K562 (cell line): ENCODE measurements at places on chromosomes 6 and 20.

GRCh38 chr6:46626228-46626909 lies 26.2 kb downstream of the CYP39A1 start:
- DNase-seq: no peak

- DNase-seq: no peak
Observed at GRCh38 chr6:22747571-22747970, 178.2 kb downstream of the HDGFL1 start.

DNA sequence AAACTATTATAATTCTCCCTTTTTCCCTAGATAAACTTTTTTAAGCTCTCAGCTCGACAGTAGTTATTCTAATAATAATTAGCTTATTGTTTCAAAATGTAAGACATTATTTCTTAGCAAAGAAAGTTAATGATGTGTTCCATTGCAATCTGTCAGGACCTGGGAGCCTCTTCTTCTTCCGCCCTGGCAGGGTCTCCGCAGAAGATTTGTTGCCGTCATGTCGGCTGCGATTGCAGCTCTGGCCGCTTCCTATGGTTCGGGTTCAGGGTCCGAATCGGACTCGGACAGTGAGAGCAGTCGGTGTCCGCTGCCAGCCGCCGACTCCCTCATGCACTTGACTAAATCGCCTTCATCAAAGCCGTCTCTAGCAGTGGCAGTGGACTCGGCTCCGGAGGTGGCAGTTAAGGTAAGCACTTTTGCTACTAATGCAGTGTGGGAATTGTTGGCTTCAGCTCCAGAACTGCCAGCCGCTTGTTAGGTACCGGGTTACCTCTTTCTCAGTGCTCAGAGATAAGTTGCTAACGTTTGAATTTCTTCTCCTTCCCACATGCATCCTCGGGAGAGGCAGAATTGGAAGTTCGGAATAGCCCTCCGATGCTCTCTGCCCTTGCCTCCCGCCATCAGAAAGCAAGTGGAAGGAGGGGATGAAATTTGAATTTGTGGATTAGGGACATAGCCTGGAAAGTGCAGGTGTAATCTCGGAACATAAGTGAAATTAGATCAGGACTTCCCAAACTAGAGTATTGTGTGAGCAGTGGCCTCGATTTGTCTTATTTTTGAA lies at the start of gene CDC40:
CDC40 (plus strand) TSS at position 200 of the 781 bp plus-strand sequence; CDS start at position 218, 18 bp downstream.
- DNase-seq: peak; percentile 51

- no peak for DNase-seq
Observed at GRCh38 chr20:15248618-15249395, 911.4 kb upstream of the FLRT3 start.
